Central memory CD4-positive, alpha-beta T cell (primary cell): ENCODE measurements at places on chromosomes 16 and 17.

GRCh38 chr17:57372156-57372555, 115.8 kb downstream of the MSI2 start:
- no peak for DNase-seq

DNA sequence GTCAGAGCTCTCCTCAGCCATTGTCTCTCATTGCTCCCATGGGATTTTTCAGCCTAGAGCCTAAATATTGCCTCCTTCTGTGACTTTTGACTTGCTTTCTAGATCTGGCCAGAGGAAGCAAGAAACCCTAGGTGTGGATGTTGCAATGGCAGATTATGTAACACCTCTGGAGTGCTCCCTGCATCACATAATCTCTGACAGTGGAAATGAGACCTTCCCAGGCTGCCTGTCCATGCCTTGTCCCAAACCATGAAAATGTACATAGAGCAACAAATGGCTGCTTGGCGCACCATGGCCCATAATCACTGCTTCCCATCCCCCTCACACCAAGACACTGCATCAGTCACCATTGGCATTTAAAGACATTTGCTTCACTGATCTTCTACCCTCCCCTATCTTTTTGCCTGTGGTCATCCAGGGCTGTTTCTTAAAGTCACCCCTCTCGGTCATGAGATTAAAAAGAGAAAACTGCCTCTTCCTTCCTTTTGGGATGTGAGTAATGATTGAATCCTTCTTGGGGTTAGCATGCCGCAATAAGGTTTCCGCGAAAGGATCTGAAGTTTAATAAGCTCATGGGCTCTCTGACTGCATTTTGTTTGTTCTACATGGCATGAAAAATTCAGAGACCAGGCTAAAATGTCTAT, 34.2 kb upstream of the CCL2 start:
- DNase-seq = no peak

GRCh38 chr17:79947351-79948031, 88.2 kb downstream of the TBC1D16 start:
- DNase-seq = no peak

GRCh38 chr17:32143527-32143870, 1.2 kb downstream of the RHOT1 start:
- DNase-seq = no peak

GRCh38 chr16:73329358-73330286, 281.7 kb upstream of the ZFHX3 start:
- DNase-seq = no peak

GRCh38 chr17:28744972-28745785, 1.4 kb downstream of the TRAF4 start:
- no peak for DNase-seq
